Tibial nerve (tissue), 4 donors: ENCODE measurements at places on chromosomes 12 and 14. TPM values are rescaled to one million over a fixed set of nuclear protein-coding genes. Genes with fewer than 3 reads are reported as not detected.

GRCh38 chr12:115949675-115950074 is 327.8 kb downstream of the MED13L start:
- H3K27ac ChIP-seq, result no peak overlapping the region
- H3K4me1 ChIP-seq, result no peaks in the 10 kb centered on the region
- no peak overlapping the region for H3K4me3 ChIP-seq
- H3K27me3 ChIP-seq, result no peaks in the 10 kb centered on the region
- DNase-seq, result no peak

Gene ANKRD33
- total RNA-seq, result not detected

DNA sequence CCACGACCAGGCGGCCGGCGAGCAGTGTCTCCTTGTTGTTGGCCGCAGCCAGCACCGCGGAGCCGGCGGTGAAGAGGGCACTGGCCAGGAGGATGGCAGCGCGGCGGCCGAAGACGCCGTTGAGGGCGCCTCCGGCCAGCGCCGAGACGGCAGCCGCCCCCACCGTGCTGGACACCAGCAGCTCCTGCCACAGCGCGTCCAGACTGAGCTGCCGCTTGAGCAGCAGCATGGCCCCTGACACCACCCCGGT is 691 bp downstream of the SLC2A13 start:
- no peaks in the 10 kb centered on the region for H3K27me3 ChIP-seq
- H3K27ac ChIP-seq, result peak overlapping the region; percentile 68
- H3K4me3 ChIP-seq, result peak overlapping the region; percentile 80
- no peaks in the 10 kb centered on the region for H3K4me1 ChIP-seq
- peak; percentile 16 for DNase-seq

DNA sequence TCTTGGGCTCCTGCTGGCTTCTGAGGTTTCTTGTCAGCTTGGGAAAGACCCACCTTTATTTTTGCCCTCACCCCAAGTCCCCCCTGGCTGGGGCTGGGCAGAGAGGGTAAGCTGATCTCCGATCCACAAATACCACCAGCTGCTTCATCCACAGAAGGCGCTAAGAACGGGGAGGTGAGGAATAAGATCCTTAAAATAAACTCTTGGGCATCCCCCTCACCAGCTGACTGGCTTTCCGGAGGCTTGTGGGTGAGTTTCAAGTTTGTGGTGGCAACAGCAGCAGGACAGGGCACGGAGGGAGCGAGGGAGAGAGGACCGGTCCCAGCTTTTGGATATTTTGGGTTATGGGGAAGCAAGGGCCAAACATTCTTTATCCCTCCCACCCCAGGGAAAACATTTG is 20.8 kb upstream of the HSPB8 start:
- H3K4me1 ChIP-seq, result no peaks in the 10 kb centered on the region
- no peak overlapping the region for H3K4me3 ChIP-seq
- no peak for DNase-seq
- no peak overlapping the region for H3K27ac ChIP-seq
- no peaks in the 10 kb centered on the region for H3K36me3 ChIP-seq

Gene RPS6KL1
- total RNA-seq, result 20.7 TPM

DNA sequence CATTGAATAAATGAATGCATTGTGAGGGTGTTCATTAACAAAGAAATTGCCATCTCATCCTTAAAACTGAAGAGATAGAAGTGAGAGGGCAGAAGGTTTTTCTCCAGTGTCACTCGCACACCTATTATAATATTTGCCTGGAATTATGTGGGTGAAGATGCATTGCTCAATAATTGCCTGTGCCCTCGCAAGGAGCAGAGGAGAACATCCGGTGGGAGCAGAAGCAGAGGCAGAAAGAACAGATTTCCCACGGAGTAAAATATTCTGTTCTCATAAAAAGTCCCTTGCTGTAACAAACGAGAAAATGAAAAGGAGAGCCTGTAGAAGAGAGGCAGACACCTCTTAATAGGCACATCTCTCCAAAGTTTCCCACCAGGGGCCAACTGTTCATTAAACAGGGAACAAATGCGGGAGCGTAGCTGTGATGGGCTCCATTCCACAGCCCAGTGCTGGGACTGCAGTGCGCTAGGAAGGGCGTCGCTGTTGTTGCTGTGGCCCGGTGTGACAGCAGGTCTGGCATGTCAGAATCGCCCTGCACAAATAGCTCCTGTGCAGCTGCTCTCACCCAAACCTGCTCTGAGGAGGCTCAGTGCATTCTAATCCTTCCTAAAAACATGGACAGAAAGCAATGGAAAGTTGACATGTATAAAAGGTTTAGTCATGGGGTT is 359.8 kb downstream of the APAF1 start:
- no peak overlapping the region for H3K4me3 ChIP-seq
- no peak for DNase-seq
- no peaks in the 10 kb centered on the region for H3K4me1 ChIP-seq
- H3K27ac ChIP-seq, result no peak overlapping the region
- no peaks in the 10 kb centered on the region for H3K36me3 ChIP-seq
